Activated CD4-positive, alpha-beta T cell treated with anti-CD3 and anti-CD28 coated beads for 36 hours (primary cell): ENCODE measurements at places on chromosomes 6 and 20. TPM values are rescaled to one million over a fixed set of nuclear protein-coding genes. Genes with fewer than 3 reads are reported as not detected.

Gene GSTA3
- not detected for total RNA-seq

Gene C6orf15
- total RNA-seq = not detected

Gene OR2H1
- total RNA-seq = not detected

Gene RSPO4
- not detected for total RNA-seq

Gene ABHD12
- 18.7 TPM for total RNA-seq

Gene EPM2A
- total RNA-seq = 6.7 TPM

Gene CENPQ
- 14.1 TPM for total RNA-seq

Gene PTK7
- total RNA-seq = 4.6 TPM
